ENCODE measurements at places on chromosomes 6 and 20.

DNA sequence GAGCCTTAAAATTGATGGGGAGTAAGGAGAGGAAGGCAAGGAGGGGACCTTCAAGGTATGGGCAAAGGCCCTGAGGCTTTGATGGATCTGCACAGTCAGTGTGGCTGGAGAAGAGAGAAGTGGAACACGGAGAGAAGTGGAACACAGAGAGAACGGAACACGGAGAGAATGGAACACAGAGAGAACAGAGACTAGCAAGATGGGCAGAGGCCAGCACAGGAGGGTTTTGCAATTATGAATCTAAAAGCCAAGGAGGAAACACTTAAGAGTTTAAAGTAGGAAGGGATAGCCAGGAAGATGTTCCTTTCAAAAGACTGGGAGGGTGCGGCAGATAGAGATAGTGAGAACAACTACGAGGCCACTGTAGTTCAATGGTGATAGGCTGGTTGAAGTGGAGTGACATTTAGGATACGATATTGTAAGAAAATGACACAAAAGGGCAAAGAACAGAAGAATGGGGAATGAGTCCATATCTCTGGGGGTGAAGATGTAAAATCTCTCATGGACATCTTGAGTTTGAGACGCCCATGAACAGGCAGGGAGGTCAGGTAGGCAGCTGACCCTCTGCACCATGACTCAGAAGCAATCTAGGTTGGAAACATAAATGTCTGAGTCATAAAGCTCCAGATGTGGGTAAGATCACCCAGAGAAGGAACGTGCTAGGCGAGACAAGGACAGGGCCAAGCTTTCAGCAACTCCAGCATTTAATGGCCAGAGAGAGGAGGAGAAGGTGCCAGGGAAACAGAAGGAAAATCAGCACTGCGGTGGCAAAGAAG lies 25.4 kb downstream of the ZMYND8 start:
- DNase-seq: peak; percentile 78

- DNase-seq: peak; percentile 39
Observed at GRCh38 chr6:81901551-81901966, 149.1 kb upstream of the TENT5A start.

DNA sequence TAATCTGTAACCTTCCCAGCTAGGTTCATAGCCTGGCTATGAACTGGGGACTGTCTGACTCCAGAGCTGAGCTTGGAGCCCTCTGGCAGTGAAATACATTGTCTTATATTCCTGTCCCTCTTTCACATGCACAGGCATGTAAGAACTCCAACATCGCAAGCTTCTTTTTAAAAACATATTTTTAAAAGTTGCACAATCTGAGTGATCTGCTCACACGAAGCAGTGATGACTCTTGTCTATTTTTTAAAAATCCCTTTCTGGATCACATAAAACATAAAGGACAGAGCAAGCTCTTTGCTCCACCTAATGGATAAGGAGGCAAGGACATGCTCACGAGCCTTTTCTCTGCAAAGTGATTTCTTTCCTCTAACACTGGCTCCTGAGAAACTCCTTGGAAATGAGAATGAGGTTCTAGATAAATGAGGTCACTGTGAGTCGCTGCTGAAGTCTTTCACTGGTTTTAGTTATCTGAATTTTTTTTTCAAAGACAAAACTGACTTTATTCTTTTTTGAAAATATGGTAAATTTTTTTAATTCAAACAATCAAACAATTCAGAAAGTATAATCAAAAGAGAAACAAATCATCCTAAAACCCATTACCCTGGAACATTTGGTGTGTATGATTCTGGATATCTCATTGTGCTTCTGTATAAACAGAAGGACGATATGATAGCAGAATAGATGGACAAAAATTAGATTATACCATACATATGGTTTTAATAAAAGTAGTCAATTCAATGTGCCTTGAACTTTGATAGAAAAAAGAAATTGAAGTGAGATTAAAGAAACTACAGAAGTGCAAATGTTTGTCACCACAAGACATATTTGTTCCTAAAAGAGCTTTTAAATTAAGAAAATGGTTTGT lies 30.8 kb downstream of the IL20RA start:
- peak; percentile 73 for DNase-seq

GRCh38 chr20:42435230-42435629 lies 754.5 kb downstream of the PTPRT start:
- DNase-seq: no peak

GRCh38 chr6:33571637-33572316 lies 8.3 kb downstream of the BAK1 start:
- DNase-seq: no peak

- DNase-seq: no peak
Observed at GRCh38 chr6:6614096-6614982, 25.8 kb downstream of the LY86 start.

DNA sequence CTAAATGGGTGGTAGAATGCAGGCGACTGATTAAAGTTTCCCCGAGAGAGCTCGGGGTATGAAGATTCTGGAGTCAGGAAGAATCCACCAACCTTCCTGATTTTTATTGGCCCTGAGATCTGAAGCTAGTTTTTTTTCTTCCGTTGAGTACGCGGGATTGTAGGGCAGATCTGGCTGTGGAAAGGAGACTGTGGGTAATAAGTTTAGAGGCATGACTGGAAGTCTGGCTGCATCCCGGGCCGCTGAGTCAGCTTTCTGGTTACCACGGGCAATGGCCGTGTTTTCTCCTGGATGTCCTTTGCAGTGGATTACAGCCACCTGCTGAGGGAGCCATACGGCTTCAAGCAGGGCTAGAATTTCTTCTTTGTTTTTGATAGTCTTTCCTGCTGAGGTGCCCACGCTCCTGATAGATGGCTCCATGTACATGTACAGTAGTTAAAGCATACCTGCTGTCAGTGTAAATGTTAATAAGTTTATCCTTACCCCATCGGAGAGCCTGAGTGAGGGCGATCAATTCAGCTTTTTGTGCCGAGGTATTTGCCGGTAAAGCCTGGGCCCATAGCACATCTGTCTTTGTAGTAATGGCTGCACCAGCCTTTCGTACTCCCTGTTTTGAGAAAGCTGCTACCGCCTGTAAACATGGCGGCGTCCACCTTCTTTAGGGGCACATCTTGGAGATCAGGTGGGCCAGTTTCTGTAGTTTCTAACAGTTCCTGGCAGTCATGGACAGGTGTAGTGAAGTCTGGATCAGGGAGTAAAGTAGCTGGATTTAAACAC lies 154.0 kb downstream of the TRIM27 start:
- DNase-seq: peak; percentile 37

DNA sequence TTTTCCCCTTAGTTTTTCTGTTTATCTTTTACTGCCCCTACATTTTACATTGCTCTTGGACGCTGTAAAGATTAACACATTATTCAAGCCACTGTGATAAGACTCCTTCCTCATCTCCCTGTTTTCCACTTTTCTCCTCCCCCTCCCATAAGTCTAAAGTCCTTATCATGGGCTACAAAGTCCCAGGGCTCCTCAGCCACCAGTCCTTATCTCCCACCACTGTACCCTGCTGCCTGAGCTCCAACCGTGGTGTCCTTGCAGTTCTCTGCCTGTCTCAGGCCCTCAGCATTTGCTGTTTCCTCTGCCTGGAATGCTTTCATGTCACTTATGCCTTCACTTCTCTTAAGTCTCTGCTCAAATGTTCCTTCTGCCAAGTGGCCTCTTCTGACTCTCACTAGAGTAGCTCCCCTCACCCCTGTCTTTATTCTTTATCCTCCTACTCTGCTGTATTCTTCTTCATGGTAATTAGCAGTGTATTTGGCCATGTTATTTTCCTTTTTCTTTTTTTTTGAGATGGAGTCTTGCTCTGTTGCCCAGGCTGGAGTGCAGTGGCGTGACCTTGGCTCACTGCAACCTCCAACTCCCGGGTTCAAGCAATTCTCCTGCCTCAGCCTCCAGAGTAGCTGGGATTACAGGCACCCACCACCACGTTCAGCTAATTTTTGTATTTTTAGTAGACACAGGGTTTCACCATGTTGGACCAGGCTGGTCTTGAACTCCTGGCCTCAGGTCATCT lies 10.8 kb upstream of the LATS1 start:
- no peak for DNase-seq

GRCh38 chr20:38290829-38291814 lies 12.8 kb upstream of the BPI start:
- DNase-seq: peak; percentile 78

- no peak for DNase-seq
Observed at GRCh38 chr6:168631564-168631963, 190.6 kb downstream of the SMOC2 start.

GRCh38 chr6:68633972-68634725 lies 933 bp upstream of the ADGRB3 start:
- DNase-seq: no peak

All from fibroblast of skin of right biceps (primary cell).